ENCODE measurements at places on chromosomes 11 and 22.

DNA sequence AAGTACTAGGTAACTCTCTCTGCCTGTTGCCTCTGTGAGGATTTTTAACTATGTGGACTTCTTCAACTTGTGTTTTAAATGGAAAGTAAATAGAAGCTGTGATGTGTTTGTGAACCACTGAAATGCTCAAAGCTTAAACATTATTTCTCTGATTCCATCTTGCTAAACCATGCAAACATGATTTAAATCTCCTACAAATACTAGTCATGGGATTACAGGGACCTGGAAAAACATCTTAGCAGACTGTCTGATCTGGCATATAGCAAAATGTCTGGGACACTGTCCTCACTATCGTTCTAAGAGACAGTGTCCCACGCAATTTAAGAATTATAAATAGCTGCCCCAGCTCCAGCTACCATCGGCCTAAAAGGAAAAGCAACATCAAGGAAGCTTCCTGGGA is 914.5 kb upstream of the FAT3 start:
- DNase-seq, result no peak

- no peak for DNase-seq
Measured at GRCh38 chr22:31650391-31650790, 11.6 kb downstream of the PISD start.

DNA sequence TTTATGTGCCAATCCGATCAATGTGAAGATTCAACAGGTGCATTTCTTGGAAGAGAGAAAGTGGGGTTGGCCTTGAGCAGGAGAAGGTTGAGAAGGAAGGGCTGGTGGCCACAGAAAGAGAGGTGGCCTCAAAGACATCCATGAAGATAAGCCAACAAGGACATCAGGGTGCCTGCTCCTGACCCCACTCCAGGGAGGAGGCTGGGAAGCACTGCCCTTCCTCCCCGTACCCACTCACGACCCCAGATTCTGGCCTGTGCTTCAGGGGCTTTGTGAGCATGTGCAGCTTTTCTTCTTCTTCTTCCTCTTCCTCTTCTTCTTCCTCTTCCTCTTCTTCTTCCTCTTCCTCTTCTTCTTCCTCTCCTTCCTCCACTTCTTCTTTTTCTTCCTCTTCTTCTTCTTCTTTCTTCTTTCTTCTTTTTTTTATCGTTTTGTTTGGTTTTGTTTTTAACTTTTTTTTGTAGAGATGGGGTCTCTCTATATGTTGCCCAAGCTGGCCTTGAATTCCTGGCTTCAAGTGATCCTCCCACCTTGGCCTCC is 30.3 kb downstream of the DKK3 start:
- DNase-seq, result no peak

- DNase-seq, result no peak
Measured at GRCh38 chr11:20042045-20042639, 118.1 kb downstream of the DBX1 start.

DNA sequence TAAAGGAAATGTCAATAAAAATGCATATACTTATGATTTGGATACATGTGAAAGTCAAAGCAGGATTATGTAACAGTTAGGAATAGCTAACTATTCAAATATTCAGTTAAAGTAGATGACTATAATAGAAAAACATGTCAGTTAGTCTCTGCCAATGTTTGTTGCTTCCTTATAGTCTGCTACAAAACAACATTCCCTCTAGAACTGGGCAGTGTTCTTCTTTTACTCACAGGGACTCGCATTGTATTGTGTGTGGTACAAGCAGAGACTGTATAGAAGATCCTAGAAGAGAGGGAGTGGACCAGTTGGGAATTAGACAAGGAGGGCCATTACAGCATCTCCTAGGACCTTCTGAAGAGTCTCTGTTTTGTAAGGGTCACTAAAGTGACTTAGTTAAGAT is 10.6 kb downstream of the ACAT1 start:
- no peak for DNase-seq

GRCh38 chr22:29722587-29722986 is 2.8 kb downstream of the CABP7 start:
- no peak for DNase-seq

- no peak for DNase-seq
Measured at GRCh38 chr22:19207401-19207808, 28.9 kb upstream of the SLC25A1 start.

DNA sequence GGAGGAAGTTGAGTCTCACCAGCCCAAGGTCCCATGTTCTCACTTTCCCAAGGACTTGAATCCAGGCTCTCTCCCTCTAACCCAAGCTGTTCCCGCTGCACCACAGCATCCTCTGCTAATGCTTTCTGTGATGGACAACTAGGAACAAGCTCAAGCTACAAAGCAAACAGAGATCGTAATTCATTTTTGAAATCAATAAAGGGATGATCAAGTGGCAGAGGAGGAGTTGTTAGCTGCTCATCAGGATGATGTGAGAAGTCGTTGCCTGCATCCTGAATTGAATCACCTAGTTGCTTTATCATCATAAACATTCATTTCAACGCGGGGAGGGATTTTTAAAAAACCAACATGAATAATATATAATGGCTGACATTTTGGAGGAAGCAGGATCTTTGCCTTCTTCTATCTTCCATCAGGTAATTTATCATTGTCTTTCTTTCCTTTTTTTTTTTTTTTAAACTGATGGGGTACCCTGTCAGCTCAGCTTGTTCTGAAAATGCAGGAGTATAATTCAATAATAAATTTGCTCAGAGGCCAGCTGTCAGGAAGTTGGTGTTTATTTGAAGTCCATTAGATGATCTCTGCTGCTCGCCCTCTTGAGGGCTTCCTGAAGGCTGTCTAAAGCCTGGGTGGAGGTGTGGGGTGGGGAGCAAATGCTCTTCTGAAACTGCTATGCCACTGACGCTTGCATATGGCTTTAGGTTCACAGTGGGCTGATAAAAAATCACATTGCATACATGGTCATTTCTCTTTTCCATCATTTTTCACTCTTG is 174.4 kb upstream of the NARS2 start:
- no peak for DNase-seq

- DNase-seq, result no peak
Measured at GRCh38 chr22:49021926-49022815, 805.5 kb downstream of the BRD1 start.

DNA sequence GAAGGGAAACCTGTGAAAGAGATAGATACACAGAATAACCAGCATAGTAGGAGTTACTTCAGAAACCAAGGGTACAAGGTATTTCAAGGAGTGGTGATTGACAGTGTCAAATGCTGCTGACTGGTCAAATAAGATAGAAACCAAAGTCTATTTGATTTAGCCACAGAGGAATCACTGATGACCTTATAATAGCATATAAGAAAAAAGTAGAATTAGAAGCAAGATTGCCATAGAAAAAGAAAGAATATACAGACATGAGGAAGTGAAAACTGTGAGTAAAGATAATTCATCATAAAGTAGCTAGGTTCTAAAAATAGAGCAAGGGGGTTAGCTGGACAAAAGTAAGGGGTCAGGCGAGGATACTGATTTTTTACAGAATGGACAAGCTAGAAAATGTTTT is 14.2 kb downstream of the ZBTB44 start:
- no peak for DNase-seq

DNA sequence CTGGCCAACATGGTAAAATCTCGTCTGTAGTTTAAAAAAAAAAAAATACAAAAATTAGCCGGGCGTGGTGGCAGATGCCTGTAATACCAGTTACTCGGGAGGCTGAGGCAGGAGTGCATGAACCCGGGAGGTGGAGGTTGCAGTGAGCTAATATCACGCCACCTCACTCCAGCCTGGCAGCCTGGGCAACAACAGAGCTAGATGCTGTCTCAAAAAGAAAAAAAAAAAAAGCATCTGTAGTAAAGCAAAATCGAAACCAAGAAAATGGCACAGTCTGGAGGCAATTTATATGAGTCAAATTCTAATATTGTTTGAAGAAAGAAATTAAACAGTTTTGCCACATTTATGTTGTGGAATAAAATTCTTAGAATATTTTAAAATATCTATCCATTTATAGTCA is 365.0 kb upstream of the CHORDC1 start:
- DNase-seq, result no peak

DNA sequence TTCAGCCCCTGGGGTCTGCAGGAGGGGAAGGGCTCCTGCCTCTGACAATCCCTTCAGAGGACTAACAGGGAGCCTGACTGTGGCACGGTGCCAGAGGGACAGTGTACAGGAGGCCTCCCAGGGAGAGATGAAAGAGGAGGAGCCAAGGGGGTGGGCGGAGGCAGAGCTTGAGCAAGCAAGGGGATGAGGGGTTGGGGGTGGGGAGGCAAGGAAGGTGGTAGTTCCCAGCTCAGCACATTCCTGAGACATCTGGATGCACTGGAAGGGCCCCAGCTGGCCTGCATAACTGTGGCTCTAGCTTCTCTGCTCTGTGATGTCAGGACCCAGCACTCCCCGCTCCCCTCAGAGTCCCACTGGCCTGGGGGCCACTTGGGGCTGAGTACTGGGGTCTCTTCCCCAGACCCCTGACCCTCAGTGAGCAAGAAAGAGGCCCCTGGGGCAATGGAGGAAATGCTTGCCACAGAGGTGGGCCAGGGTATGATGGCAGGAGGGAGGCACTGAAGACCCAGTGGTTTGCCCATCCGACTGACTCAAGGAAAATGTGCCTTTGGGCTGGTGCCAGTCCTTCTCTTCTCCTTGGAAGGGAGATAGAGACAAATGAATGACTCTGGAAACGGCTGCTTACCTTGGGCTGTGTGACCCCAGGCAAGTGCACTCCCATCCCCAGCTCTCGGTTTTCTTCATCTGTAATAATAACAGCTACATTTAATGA is 13.3 kb downstream of the CREB3L1 start:
- no peak for DNase-seq

- no peak for DNase-seq
Measured at GRCh38 chr11:113578033-113578380, 102.8 kb upstream of the DRD2 start.

- DNase-seq, result no peak
Measured at GRCh38 chr11:119830400-119830799, 101.4 kb upstream of the NECTIN1 start.

- DNase-seq, result no peak
Measured at GRCh38 chr22:45707605-45708004, 36.0 kb downstream of the ATXN10 start.

GRCh38 chr11:75524665-75525432 is 892 bp downstream of the GDPD5 start:
- no peak for DNase-seq

DNA sequence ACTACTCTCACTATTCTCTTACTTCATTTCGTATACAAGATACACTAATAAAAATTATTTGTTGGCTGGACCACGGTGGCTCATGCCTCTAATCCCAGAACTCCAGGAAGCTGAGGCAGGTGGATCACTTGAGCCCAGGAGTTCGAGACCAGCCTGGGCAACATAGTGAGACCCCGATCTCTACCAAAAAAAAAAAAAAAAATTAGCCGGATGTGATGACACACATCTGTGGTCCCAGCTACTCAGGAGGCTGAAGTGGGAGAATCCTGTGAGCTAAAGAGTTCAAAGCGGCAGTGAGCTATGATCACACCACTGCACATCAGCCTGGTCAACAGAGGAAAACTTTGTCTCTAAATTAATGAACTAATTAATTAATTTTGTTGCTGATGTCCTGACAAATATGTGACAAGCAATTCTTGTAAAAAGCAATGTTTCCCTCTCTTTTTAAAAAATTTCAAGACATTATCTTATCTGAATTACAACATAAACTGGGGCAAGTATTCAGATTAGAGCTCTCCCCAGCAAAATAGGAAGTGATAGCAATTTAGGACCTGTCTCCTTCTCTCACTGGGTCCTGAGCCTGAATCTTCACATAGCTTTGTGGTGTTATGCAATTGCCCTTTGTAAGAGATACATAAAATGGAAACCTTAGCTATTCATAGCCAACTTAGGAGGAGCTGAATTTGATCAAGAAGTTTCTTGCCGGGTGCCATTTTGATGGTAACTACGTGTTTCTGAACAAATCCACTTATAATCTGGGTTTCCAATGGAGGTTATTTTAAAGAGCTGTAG is 17.6 kb upstream of the TMA7B start:
- no peak for DNase-seq

GRCh38 chr22:28462901-28463300 is 216.7 kb downstream of the TTC28 start:
- DNase-seq, result no peak

DNA sequence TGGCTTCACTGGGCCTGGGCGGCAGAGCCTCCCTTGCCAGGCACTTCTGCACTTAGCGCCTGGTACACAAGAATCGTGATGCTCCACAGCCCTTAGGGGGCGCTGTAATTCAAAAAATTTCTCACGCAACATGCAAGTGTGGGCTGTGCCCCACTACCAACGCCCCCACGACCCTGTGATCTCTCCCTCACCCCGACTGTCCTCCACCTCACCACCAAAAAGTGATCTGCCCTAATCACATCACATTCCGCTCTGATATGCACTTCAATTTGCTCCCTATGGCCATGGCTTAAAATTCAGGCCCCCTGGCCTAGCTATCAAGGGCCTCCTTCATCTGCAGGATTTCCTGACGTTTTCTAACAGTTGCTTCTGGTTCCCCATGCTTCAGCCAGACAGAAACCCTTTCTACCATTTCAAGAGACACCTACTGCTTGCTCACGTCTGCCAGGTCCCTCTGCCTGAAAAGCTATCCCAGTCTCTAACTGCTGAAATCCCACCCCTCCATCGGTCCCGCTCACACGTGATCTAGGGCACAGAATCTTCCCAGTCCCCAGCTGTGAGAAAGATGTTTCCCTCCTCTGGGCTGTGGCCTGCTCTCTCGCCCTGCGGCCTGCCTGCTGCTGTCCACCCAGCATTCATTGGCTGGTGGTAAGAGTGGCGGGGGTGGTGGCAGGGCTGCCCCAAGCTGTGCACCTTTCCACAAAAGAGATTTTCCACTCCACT is 27.9 kb upstream of the LRRC32 start:
- DNase-seq, result no peak

DNA sequence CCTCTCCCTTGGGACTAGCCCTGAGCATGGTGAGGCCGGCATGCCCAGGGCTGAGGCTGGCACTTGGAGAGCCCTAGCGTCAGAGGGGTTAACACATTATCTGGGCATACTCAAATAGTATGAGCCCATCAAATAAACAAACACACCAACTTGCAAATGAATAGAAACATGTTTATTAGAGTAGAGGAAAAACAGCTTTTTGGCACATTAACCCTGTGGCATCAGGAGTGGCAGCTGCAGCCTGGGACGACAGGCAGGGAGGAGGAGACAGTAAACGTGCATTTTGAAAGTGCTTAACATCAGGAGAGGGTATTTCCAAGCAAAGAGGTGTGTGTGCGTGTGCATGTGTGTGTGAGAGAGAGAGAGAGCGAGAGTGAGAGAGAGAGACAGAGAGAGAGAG is 684.9 kb downstream of the NTM start:
- DNase-seq, result no peak

- DNase-seq, result no peak
Measured at GRCh38 chr11:115611343-115611742, 107.1 kb upstream of the CADM1 start.

GRCh38 chr11:115993590-115993989 is 489.4 kb upstream of the CADM1 start:
- DNase-seq, result no peak

DNA sequence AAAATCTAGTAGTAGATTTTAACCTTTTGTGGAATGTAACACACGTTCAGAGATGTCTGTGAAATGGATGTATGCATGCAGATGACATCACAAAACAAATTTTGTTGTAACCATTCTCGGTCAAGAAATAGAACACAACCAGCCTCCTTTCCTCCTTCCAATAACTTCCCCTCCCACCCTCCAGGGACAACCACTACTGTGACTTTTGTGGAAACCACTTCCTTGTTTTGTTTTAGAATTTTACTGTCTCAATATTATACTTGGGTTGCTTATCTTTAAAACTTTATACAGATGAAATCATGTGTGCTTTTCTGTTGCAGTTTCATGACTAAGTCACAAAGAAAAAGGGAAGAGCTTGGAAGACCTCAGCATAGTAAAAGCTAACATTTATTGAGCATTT is 189.4 kb upstream of the NCAM1 start:
- no peak for DNase-seq
